CD4-positive, CD25-positive, alpha-beta regulatory T cell (primary cell): ENCODE measurements at places on chromosomes 3 and 15. TPM values are rescaled to one million over a fixed set of nuclear protein-coding genes. Genes with fewer than 3 reads are reported as not detected.

DNA sequence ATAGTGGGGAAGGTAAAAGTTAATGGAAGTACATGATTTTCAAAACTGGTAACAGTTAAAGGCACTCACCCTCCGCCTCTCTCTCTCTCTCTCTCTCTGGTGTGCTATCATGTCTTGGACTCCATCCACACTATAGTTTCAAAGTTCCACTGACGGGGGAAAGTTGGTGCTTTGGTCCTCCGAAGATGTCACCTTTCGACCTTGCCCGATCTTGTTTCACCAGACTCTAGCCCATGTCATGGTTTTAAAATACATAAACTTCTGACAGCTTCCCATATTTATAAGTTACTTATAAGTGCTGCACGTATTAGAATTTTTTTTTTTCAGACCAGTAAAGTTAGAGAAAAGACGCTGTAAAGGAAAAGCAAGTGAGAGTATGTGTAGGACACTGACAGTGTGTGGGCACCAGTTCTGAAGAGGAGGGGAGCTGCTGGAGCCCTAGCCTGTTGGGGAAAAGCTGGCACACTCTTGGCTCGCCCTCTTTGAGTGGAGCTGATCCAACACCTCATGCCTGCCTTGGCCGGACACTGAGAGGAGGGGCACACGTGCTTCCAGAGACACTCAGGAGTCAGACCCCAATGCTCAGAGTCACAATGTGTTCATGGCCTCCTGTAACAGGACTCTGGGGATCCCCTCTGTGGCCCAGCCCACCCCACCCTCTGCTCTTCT is 200.5 kb upstream of the TPM1 start:
- DNase-seq = no peak

IQCH gene
- not detected for total RNA-seq

TPRG1 gene
- total RNA-seq = 5.5 TPM

DNA sequence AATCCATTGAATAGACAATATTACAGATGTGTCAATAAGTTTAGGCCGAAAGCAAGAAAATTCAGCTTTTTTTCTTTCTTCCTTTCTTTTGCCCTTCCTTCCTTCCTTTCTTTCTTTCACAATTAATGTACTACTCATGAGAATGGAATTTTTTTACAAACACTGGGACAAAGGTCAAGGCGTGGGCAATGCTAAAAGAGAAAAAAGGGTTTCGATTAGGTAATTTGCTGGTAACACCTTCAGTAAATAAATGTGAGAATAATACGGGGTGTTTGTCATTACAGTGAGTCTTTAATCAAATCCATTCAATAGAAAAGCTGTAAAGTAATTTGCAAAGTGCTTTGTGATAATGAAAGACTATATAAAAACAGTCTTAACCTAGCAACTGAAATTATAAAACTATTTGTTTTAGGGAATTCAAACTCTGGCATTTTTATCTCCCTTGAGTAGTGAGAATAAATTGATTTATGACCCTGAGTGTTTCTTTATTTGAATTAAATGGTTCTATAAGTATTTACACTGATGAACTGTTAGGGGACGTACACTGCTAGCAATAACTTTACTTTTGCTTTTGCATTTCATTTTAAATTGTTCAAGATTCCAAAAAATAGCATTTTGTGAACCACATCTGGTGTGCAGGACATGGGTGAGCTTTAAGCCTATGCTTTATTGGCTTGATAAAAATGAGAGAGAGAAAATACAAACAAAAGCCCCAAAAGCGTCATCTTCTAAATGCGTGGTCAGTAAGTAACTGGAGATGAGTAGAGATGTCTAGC is 104.2 kb upstream of the THRB start:
- no peak for DNase-seq

GRCh38 chr15:51739061-51739712 is 1.7 kb upstream of the LYSMD2 start:
- no peak for DNase-seq

DNA sequence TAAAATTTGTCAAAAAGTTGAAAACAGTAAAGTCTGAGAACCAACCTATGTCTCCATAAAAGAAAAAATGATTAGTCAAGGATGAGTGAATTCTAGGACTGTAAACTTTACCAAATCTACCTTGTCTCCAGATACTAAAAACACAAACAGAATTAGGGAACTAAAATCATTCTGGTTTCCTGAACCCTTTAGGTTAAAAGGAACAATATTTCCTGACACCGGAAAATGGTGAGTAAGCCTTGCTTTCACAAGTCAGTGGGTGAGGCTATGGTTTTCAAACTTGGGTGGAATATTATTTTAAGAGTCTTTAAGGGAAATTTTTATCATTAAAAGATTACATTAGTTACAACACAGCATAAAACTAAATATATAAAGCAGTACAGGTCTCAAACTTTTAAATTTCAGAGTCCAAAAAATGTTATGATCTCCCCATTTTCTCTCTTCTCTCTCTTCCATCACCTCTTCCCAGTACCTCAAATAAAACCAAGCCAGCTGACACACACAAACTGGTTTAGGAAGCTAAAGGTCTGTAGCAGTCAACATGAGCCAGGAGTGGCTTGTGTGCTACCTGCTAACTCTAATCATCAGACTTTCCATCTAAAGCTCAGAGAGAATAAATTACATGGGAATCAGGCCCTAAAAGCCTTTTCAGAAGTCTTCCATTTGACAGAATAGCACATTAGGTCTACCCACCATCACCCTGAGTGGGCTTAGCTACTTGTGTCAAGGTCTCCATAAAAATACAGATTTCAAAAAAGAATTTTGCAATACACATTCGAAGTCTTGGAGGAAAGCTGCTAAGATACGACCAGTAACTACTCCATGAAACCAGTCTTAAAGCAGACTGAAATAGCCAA is 2.2 kb downstream of the SLC12A6 start:
- DNase-seq = no peak

LRRC31 gene
- total RNA-seq = not detected

GCSAM gene
- 11.8 TPM for total RNA-seq

- DNase-seq = no peak
Observed at GRCh38 chr3:23704298-23704697, 101.5 kb upstream of the UBE2E1 start.

DNA sequence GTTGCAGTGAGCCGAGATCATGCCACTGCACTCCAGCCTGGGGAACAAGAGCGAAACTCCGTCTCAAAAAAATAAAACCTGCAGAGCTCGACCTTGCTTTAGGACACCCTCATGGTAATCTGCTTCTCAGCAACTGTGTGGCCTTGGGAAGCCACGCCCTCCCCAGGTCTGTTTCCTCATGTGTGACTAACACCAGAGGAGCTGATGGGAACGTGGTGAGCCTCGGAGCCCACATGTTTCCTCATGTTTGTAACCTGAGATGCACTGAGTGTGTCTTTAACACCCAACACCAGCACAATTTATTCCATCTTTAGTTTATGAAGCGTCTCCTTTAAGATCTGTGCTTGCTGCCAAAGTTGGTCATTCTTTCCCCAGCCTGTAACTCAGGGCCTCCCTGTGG is 142.8 kb downstream of the OCA2 start:
- DNase-seq = no peak

GRCh38 chr3:52190294-52191074 is 7.5 kb upstream of the ALAS1 start:
- DNase-seq = no peak

DNA sequence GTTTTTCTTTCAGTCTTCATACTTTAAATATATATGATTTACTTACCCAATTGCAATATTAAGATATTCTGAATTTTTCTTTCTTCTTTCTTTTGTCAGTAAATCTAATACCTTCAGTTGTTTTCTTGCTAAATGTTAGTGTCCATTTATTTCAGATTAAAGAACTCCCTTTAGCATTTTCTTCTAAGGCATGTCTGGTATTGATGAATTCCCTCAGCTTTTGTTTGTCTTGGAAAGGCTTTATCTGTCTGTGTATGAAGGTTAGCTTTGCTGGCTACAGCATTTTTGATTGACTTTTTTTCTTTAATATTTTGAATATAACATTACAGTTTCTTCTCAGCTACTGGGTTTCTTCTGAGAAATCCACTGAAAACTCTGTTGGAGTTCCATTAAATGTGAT is 64.0 kb upstream of the PLSCR4 start:
- no peak for DNase-seq

DNA sequence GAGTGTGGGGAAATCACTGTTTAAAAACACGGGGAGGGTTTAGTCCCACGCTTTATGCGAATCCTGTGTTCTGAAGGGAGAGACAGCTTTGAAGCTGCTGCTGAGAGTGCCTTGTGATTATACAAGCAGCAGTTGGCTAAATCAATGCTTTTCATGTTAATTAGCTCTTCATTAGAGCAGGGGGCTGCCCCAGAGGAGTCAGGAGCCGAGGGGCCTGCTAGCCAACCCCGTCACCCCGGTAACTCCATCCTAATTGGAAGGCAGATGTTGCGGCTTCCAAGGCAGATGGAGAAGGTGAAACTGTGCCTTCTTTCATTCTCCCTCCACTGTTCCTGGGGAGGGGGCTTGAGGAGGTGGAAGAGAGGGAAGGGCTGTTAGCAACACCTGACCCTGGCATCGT is 92.4 kb upstream of the ANKRD34C start:
- DNase-seq = no peak

GRCh38 chr3:47849186-47849698 is 46.3 kb downstream of the DHX30 start:
- no peak for DNase-seq

GRCh38 chr3:77158730-77159581 is 119.1 kb downstream of the ROBO2 start:
- DNase-seq = no peak

FBLN2 gene
- total RNA-seq = not detected

GOLGA8Q gene
- total RNA-seq = 0.52 TPM

EXD1 gene
- not detected for total RNA-seq

GRCh38 chr15:31476236-31476810 is 149.7 kb downstream of the KLF13 start:
- DNase-seq = no peak

MOBP gene
- total RNA-seq = not detected
